Esophagus muscularis mucosa (tissue), 4 donors: ENCODE measurements at places on chromosomes 12 and 14.

- no peak for DNase-seq
These were observed 19.4 kb downstream of the KTN1 start for GRCh38 chr14:55599250-55599879.

- DNase-seq: no peak
These were observed 96.9 kb downstream of the SLC15A4 start for GRCh38 chr12:128726886-128727285.

GRCh38 chr12:88579601-88580050 lies 645 bp downstream of the KITLG start:
- no peak for DNase-seq

- no peak for DNase-seq
These were observed 875 bp downstream of the MFAP5 start for GRCh38 chr12:8661751-8662150.

DNA sequence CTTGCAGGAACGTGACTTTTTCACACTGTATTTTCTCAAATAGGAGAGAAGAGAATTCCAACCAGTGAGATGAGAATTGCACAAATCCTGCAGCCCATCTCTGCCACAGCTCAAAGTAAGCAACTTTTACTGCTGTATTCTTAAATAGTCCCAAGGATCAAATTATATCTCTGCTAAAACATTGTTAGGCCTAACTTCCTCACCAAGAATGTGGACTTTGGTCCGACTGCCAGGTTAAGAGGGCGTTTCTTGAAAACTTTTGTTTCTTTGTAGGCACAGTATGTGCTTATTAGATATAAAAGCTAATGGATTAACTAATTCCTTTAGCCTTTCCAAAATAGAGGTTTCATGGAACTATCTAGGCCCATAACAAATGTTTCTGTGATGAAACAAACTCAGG lies 61.4 kb upstream of the IFNG-AS1 start:
- DNase-seq: no peak

- no peak for DNase-seq
These were observed 64.3 kb downstream of the PCNX1 start for GRCh38 chr14:70971560-70971959.

DNA sequence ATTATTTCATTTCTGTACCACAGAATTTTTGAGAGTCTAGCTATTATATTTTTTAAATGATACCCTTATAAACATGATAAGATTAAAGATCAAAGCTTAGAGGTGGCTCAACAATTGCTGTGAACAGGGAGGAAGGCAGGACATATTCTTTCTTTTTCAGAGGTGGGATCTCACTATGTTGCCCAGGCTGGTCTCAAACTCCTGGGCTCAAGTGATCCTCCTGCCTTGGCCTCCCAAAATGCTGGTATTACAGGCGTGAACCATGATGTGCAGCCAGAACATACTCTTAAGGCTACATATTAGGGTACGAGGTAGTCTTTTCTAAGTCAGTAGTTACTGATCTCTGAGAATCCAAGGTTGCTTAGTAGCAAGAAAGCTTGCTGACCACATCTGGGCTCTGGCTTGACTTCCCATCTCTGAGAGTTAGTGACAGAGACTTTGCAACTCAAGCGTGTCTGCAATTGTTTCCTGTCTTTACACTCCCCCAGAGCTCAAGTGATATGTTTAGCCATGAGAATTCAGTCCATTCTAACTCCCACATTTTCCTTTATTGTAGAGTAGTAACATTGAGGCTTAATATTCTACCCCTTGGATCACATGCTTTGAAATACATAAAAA lies 8.6 kb downstream of the RAB5B start:
- no peak for DNase-seq

DNA sequence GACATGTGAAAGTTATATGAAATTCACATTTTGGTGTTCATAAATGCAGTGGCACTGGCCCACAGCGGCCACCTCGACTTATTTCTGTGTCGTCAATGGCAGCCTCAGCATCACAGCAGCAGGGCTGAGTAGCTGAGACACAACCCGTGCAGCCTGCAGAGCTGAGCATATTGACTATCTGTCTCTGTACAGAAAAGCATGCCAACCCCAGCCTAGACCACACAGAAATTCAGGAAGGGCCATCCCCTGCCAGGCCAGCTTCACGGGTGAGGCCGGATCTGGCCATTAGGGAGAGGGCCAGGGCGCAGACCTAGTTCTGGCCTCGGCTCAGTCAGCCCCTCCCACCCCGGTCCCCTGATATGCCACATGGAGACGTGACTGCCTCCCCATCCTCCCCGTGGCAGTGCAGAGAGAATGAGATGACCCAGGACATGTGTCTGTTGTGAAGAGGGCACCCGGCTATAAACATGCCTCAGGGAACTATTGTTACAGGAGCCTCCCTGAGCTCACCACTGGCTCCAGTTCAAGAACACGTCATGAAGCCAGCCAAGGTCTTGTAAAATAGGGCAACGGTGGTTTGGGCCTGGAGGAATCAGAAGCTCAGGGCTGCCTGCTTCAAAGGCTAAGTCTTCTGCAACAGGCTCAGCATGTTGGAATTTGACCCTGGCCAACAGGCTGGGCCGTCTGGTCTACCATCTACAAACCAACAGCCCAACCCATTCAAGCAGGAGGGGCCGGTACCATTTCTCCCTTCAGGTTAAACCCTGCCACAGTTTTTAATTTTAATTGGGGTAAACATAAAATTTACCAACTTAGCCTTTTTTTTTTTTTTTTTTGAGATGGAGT lies 25.5 kb downstream of the SCARB1 start:
- no peak for DNase-seq

GRCh38 chr14:104271391-104271790 lies 133.0 kb downstream of the KIF26A start:
- no peak for DNase-seq

DNA sequence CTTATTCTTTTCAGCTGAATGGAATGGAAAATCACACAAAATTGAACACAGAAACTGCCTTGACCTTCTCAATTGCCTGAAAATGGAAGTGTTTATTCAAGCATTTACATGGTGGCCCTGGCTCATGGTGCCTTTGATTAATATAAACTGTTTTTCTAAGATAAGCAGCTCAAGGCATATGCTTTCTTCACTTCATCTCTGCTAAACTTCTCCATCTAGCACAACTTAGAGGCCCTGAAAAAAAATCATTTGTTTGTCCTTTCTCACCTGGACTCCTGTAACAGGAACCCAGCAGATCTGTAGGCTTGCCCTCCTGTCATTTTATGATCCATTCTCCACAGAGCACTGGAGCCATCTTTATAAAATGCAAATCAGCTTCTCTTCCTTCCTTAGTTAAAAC lies 117.5 kb upstream of the KRR1 start:
- no peak for DNase-seq

DNA sequence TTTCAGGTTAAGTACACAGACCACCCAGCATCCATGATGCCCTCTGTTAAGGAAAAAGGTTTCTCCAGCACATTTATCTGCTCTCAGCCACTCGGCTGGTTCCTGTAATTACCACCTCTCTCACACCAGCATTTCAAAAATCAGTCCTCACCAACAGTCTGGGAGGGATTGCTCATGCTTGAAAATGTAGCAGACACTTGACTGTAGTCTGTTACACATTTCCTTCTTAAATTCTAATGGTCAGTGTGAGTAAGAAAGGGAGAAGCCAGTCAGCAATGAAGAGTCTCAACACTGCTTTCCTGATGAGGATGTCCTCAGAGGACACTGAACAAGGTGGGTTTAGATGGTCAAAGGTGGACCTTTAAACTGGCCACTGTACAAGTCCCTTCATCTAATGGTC lies 6.0 kb downstream of the ZBTB39 start:
- DNase-seq: no peak

GRCh38 chr14:51738754-51739153 lies 87.0 kb downstream of the FRMD6 start:
- DNase-seq: no peak

- DNase-seq: no peak
These were observed 4.3 kb downstream of the MBIP start for GRCh38 chr14:36316131-36316530.

DNA sequence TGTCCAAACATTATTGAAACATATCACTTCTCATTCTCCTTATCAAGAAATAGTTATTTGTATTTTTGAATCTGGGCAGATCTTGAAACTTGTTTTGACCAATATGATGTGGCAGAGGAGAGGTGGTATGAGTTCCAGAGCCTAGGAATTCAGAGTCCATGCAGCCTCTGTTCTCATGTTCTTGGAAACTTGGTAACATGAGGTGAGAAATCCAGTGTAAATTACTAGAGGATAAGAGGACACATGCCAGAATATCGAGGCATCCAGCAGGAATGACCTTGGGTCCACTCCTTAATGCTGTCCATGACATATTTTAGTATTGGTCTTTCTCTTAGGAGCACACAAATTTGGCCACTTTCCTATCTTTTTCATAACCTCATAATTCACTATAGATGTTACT lies 1374.6 kb downstream of the FSCB start:
- no peak for DNase-seq

- no peak for DNase-seq
These were observed 149.7 kb upstream of the ARHGAP5 start for GRCh38 chr14:31927348-31927832.

GRCh38 chr14:88137327-88137726 lies 132.4 kb downstream of the GPR65 start:
- no peak for DNase-seq

DNA sequence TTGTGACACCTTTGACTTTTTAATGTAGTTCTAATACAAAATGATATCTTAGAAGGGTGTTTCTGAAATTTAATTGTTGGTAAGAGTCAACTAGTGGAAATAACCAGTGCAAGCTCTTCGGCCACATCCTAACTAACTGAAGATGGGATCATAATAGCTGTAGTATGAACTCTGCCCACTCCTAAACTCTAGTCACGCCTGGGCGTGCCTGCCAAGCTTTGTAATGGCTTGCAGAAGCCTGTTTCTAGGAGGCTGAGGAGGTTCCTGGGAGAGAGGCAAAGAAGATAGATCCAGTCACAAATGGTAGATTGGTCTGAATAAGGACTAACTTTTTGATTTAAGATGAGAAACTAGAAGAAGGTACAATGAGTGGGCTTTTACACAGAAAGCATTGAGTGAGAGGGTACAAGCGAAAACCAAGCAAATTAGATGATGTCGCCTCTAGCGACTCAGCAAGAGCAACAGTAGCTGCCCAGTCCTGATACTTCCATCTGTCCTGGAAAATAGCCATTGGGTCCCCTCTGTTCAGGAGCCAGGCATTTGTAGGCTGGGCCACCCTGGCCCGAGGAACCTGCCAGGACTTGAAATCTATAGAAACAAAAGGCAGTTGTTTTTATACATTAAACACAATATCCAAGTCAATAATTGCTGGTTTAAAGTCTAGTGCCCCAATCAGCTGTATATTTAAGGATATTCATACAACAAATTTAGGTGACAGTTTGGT lies 148.8 kb downstream of the SLC38A4 start:
- no peak for DNase-seq

- DNase-seq: no peak
These were observed 400.0 kb upstream of the FLRT2 start for GRCh38 chr14:85129921-85130320.

GRCh38 chr14:34619471-34619870 lies 10.5 kb downstream of the SNX6 start:
- no peak for DNase-seq

- DNase-seq: no peak
These were observed 48.2 kb upstream of the DCN start for GRCh38 chr12:91230841-91231240.

- DNase-seq: no peak
These were observed 177.0 kb upstream of the PRMT8 start for GRCh38 chr12:3313675-3314663.

- DNase-seq: no peak
These were observed 29.2 kb downstream of the ZFYVE21 start for GRCh38 chr14:103744621-103745395.

GRCh38 chr14:91927191-91927590 lies 20.3 kb downstream of the FBLN5 start:
- no peak for DNase-seq

DNA sequence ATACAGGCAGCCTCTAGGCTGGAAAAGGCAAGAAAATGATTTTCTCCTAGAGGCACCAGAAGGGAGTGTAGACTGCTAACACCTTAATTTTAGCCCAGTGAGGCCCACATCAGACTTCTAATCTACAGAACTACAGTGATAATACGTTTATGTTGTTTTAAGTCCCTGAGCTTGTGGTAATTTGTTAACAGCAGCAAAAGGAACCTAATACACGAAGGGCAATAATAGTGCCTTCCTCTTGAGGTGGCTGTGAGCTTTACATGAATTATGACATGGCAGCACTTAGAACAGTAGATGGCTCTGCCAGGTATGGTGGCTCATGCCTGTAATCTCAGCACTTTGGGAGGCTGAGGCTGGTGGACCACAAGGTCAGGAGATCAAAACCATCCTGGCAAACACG lies 118.8 kb downstream of the ZNF664 start:
- DNase-seq: no peak

GRCh38 chr12:107385509-107385908 lies 292.2 kb upstream of the CRY1 start:
- no peak for DNase-seq

DNA sequence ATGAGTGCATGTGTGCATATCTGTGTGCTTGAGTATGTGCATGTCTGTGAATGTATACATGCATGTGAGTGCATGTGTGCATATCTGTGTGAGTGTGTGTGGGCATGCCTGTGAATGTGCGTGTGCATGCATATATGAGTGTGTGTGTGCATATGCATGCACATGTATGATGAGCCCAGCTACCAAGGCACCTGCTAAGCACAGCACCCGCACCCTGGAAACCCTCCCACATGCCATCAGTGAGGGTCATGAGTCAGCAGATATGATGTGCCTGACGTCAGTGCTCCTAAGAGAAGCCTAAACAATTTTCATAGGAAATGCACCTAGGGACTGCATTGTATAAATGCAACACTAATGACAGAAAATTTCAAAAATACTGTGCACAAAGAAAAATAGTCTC lies 151.1 kb downstream of the KIF26A start:
- no peak for DNase-seq
